SK-N-MC (cell line): ENCODE measurements at places on chromosomes 11 and 22.

GRCh38 chr11:128686021-128686741 is 7.7 kb upstream of the FLI1 start:
- DNase-seq: no peak

- DNase-seq: no peak
Observed at GRCh38 chr11:25159341-25159740, 662.5 kb downstream of the LUZP2 start.

GRCh38 chr11:57777969-57778317 is 16.3 kb downstream of the CTNND1 start:
- DNase-seq: no peak

- no peak for DNase-seq
Observed at GRCh38 chr22:38970551-38970950, 11.6 kb upstream of the APOBEC3B start.
